Activated CD8-positive, alpha-beta memory T cell treated with anti-CD3 and anti-CD28 coated beads, Interleukin-2, amount 50 U/mL, for 48 hours (primary cell): ENCODE measurements at places on chromosomes 12 and 14.
A peak's percentile ranks its signal among the peaks of the same experiment; 100 is the strongest.

GRCh38 chr12:6613015-6613775 lies 6.0 kb upstream of the CHD4 start:
- peak; percentile 58 for DNase-seq

DNA sequence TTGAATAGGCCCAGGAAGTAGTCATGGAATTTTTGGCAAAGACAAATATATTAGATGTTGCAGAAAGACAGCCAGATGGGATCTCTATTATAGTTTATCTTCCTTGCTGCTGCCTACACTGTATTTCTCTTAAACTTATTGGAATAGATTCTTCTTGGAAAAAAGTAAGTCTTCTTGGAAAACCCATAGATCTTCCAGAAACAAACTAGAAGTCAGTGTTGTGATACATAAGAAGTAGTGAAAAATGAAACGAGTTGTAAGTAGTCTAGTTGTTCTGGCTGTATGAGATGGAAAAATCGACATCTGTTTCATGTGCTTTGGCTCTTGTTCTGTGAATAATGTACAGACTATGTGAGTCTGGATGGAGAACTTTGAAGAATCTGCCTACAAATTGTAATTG lies 29.0 kb downstream of the GLIPR1L2 start:
- DNase-seq: no peak

- no peak for DNase-seq
Measured at GRCh38 chr12:3220382-3221321, 143.5 kb downstream of the TSPAN9 start.

DNA sequence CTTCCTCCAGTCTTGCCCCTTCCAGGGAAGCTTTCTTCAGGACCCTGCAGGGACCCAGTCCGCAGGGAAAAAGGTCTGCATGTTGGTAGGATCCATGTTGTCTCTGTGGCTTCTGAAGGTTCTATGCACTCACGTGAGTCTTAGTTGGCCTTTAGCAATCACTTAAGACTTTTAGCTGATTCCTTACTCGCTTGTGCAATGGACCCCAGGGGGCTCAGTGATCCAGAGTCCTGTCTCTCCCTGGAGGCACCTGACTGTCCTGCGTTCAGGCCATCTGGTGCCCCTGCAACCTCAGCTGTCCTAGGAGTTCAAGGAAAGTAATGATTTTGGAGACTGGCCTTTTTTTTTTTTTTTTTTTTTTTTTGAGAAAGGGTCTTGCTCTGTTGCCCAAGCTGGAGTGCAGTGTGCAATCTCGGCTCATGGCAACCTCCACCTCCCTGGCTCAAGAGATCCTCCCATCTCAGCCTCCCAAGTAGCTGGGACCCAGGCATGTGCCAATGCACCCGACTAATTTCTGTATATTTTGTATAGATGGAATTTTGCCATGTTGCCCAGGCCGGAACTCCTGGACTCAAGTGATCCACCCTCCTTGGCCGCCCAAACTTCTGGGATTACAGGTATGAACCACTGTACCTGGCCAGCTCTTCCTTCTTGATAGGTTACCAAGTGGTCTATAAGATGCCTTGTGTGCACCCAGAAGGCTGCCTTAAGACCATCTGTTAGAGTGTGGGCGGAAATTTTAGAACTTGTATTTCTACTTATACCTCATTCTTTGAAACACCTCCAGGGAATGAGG lies 4.6 kb downstream of the IFI27L2 start:
- peak; percentile 23 for DNase-seq

GRCh38 chr14:39447175-39447661 lies 15.0 kb upstream of the FBXO33 start:
- DNase-seq: no peak

- DNase-seq: no peak
Measured at GRCh38 chr12:98154850-98155249, 360.5 kb upstream of the TMPO start.

GRCh38 chr14:34262127-34262910 lies 199.7 kb downstream of the SPTSSA start:
- DNase-seq: no peak

DNA sequence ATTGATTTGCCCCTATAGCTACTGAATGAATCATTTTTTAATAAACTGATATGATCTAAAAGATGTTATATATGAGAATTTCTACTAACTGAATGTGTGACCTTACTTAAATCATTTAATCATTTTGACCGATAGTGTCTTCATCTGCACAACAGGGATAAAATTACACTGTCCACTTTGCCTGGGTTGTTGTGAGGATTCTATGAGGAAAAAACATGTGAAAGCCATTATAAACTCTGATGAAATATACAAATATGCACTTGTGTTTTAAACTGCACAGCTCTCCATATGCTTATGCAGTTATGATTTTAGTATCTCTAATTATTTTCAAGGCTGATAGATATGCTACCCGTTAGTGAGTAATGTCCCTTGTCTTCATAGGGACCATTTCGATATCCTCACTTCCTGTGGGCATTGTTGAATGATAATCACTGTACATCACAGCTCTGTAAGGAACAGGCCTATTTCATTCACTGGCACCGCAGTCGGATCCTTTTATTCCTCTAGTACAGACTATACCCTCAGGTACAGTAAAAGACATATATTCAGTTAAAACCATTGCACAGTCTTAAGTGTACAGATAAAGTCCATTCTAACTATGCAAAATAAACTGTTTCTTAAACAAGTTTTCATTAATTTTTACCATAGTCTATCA lies 88.7 kb upstream of the RAP1B start:
- DNase-seq: no peak

DNA sequence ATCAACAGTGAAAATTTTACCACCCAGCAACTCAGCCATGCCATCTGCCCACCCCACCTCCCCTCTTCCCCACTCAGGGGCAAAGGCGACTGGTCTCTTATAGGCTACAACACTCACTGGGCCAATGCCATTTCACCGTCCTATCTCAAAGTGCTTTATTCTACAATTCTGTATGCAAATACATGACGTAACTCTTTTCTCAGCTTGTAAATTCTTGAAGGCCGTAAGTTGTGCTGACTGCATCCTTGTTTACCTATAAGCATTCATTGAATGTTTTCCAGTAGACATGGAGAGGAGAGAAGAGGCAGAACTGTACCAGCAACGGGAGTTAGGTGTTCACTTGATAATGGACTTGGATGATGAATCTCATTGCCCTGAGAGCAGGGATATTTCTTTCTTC lies 15.6 kb downstream of the BCL2L14 start:
- no peak for DNase-seq

GRCh38 chr14:37493606-37494005 lies 101.4 kb downstream of the FOXA1 start:
- DNase-seq: no peak

GRCh38 chr12:22413592-22413991 lies 79.1 kb upstream of the ST8SIA1 start:
- DNase-seq: no peak

- DNase-seq: no peak
Measured at GRCh38 chr14:75513911-75514672, 8.2 kb upstream of the BATF start.

GRCh38 chr12:113214895-113215400 lies 6.3 kb upstream of the TPCN1 start:
- no peak for DNase-seq

DNA sequence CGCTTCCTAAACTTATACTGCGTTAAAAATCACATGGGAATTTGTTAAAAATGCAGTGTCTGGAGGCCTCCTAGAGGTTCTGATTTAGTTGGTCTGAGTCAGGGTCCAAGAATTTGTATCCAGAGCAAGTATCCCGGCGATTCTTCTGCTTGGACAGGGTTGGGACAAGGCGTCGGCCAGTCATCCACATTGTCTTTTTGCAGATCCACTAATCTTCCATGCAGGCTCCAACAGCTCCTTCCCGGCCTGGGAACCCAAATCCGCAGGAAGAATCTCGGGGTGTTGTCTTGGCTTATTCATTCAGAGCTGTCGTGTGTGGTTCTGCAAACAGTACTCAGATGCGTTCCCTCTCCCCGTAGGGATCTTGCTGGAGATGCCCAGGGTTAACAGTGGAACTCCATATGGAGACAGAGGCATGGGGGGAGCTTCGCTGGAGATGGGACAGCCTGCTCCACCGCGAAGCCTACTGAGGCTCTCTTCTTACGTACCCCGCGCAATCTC lies 25.3 kb downstream of the GPRC5D start:
- no peak for DNase-seq

GRCh38 chr14:37037636-37038387 lies 134.6 kb downstream of the SLC25A21 start:
- DNase-seq: no peak

DNA sequence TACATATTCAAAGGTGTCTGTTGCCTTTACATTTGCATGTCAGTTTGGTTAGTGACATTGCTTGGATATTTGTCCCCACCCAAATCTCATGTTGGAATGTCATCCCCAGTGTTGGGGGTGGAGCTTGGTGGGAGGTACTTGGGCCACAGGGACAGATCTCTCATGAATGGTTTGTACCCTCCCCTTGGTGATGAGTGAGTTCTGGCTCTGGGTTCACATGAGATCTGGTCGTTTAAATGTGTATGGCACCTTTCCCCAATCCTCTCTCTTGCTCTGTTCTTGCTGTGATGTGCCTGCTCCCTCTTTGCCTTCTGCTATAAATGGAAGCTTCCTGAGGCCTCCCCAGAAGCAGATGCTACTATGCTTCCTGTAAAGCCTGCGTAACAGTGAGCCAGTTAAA lies 207.9 kb upstream of the DIO3 start:
- DNase-seq: peak; percentile 7

DNA sequence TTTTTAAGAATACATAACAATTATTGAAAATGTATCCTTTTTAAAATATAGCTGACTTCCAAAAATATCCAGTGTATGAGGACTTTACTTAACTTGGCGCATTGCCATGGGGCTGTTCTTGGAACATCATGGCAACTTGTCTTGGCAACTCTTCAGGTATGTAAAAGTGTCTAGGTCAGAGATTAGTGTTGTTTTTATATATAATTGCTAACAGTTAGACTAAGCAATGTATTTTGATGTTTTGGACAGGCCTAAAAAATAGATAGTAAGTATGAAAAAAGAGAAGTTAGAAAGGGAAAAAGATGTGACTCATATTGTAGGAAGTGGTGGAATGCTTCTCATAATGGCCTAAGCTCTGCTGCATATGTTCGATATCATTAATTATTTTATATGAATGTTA lies 70.9 kb downstream of the MON2 start:
- DNase-seq: no peak

DNA sequence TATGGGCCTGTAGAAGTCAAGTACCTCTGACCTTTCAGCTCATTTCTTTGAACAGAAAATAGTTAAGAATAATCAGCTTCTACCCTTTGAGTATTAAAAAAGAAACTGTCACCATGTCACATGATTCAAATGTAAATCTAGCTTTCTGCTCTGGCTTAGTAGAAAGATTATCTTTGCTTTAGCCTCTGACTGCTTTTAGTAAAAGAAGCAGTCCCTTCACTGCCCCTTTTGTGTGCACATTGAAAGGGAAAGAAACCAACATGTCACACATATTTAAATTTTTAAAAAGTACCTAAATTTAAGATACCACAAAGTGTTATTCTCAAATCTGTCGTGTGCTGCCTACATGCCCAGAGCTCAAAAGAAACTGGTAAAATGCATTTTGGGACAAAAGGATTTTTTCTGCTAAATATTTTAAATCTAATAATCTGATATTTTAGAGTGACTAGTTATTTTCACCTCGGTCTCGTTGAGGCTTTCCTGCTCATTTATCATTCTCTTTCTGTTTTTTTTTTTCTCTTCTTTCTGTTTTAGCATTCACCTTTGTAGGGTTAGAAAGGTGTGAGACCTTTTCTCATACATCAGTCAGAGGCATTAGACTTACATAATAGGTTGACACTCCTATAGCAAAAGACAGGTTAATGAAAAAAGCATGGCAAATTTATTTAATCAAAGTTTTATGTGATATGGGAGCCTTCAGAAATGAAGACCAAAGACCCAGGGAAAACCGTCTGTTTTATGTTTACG lies 41.3 kb downstream of the SLC16A7 start:
- DNase-seq: no peak

- DNase-seq: no peak
Measured at GRCh38 chr14:74533576-74533975, 40.0 kb downstream of the ISCA2 start.

- DNase-seq: no peak
Measured at GRCh38 chr14:105039458-105040205, 18.7 kb upstream of the CDCA4 start.

- no peak for DNase-seq
Measured at GRCh38 chr12:124556896-124557501, 10.4 kb downstream of the NCOR2 start.

GRCh38 chr12:109738209-109738608 lies 24.6 kb downstream of the FAM222A start:
- DNase-seq: no peak

- no peak for DNase-seq
Measured at GRCh38 chr14:64508215-64508776, 3.7 kb downstream of the ZBTB1 start.

GRCh38 chr14:22225516-22226140 lies 363.4 kb downstream of the DAD1 start:
- no peak for DNase-seq

DNA sequence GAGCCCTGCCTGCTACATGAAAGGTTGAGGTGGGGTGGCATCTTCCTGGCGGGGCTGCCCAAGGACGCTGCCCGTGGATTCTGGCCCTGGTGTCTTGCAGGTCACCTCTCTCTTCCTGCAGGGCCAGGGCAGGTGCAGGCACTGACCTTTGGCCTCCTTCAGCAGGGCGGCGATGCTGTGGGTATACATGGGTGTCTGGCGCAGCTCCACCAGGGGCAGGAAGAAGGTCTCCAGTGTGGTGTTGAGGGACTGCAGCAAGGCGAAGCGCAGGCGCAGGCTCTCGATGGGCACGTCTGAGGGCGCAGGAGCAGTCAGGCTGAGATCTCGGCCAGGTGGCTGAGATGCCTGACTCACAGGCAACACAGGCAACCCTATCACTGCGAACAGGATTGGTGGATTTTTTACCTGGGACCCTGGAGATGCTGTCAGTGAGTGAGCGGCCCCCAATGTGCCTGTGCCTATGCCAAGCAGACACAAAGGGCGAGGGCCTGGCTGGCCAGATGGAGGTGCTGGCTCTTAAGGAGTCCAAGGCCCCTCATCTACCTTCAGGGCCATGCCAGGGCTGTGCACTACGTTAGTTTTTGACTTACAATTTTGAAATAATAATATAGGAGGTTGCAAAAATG lies 45.7 kb downstream of the TRAFD1 start:
- DNase-seq: no peak

DNA sequence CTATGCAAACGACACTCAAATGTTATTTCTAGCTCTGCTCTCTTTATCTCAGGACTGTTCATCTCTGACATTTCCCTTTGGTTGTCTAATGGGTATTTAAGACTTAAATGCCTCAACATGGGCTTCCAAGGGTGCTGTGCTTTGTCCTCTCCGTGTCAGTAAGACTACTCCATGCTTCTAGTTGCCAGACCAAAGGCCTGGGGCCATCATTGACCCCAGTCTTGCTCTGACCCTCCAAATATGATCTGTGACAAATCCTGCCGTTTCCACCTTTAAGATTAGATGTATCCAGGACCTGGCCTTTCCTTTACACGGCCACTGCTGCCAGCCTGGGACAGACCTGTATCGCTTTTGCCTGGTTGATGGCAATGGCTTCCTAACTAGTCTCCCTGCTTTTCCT lies 126.3 kb upstream of the DYRK2 start:
- DNase-seq: no peak
